ENCODE measurements at places on chromosomes 1 and 21.

- DNase-seq = no peak
Observed at GRCh38 chr1:169879034-169879840, 14.5 kb downstream of the SCYL3 start.

DNA sequence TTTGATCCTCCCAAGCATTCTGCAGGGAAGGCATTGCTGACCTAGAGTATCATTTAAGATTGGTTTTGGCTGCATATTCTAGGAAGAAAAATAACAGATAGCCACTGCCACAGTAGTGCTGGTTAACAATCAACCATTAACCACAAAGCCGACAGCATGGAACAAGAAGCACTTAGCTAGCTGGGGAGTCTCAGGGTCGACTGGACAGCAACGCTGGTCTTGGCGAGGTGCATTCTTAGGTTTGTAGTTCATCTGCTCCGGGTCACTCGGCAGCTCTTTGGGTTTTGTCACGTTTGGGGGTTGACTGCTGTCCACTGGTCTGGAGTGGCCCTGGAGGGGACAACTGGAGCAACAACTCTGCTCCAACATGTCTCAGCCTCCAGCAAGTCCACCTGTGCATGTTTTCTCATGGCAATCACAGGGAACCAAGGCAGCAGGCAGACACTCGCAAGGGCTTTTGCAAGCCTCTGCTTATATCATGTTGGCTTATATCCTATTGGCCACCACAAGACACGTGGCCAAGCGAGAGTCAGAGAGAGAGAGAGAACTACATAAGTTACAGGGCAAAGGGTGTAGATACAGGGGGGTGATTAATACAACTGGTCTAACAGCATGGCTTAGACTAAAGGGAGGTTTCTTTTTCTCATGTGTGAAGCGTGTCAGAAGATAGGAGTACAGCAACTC, 99.5 kb downstream of the LACTBL1 start:
- no peak for DNase-seq

DNA sequence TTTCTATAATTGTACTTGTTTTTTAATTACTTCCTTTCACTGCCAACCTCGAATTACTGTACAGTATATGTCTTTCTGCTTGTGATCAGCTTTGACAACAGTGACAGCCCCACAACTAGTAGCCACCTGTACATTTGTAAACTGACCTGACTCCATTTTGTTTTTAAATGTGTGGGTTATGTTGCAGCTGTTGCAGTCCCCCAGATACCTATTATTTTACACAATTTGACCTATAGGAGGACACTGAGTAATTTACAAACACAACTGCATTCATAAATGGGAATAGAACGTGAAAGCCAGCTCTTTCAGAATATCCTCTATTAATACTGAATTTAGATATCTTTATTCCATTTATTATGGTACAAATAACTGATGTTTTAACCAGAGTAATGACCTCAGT, 2.5 kb upstream of the VAMP3 start:
- DNase-seq = no peak

GRCh38 chr1:53495633-53496345, 36.6 kb downstream of the DMRTB1 start:
- no peak for DNase-seq

DNA sequence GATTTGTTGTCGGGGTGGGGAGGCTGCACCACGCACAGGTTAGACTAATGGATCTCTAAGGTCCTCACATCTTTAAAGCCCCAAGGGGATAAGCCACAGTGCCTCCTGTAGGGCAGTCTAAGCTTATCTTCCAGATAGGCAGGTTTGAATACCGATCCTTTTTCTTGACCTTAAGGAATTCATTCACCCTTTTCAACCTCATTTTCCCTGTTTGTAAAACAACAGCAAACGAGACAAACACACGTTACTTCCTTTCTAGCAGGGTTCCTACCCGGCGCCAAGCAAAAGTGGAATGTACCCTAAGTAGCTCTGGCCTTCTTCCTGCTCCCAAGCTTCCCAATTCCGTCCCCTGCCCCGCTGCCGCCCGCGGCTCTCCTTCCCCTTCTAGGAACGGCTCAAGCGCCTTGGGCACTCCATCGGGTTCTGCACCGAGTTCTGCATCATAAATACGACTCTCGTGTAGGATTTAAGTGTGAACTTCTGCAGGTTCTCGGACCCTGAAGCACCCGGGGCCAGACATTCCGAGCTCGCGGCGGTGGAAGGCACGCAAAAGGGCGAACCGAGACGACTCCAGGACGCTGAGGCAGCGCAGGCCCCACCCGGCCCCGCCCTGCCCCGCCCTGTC, 548 bp upstream of the CDC20 start:
- no peak for DNase-seq

DNA sequence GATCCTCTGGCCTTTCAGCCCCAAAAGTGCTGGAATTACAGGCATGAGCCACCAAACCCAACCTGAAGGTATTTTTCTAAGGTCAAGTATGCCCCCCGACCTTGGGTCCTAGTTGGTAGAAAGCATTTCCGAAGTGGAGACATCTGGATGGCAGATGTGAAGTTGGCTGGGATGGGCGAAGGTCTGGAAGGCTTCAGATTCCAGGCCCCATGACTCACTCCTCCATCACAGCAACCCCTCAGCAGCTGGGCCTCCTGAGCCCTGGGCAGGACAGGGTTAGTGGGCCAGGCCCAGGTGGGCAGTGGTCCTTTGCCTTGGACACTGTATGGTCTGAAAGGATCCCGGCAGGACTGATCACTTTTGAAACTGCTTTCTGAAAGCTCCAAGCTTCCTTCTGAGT, 23.3 kb downstream of the NAV1 start:
- no peak for DNase-seq

DNA sequence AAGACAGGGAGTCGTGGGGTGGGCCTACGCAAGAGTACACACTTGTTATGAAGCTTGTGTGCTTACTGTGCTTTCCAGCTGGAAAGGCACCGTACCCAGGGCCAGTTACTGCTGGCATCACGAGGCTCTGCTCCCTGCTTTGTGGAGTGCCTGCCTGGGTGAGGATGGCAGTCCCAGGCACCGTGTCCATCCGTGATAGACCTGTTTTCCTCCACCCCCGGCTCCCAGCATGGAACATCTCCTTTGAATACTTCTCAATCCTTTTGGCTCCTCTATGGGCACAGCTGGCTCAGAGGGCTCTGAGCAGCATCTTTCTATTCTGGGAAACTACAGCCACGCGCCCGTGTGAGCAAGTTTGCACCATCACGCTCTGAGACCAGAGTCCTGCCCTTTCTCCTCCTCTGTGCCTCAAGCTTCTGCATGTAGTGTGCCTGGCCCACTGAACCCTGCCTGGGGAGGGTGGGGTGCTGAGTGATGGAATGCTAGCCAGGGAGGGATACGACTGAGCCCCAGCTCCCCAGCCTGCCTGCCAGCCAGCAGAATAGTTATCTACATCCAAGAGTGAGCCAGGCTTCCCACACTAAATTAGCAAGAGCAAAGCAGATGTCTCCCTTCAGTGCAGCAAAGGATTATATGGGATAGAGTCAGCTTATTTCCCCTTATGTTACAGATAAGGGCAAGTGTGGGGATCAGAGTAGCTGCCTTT, 7.1 kb upstream of the TNR start:
- no peak for DNase-seq

DNA sequence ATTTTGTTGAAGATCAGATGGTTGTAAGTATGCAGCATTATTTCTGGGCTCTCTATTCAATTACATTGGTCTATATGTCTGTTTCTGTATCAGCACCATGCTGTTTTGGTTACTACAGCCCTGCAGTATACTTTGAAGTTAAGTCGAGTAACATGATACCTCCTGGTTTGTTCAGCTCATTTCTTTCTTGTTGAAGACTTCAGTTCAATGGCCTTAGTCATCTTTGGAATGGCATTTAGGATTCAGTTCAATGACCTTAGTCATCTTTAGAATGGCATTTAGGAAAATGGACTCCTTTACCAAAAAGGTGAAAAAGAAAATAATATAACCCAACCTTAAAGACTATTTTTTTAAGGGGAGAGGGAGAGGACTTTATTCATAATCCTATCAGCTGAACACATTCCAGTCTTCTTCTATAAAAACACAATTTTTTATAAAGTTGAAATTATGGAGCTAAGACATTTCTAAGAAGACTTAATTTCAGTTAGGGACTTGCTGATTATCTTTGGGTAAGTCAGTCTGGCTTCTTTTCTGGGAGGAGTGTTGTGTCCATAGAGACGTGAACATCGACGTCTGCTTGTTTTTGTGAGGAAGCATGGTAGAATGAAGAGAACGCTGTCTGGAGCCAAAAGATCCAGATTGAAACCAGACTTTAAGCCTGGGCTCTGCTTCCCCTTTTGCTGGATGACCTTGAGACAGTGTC, 48.3 kb downstream of the DDR2 start:
- no peak for DNase-seq

- no peak for DNase-seq
Observed at GRCh38 chr1:29256979-29257804, 20.9 kb downstream of the PTPRU start.

DNA sequence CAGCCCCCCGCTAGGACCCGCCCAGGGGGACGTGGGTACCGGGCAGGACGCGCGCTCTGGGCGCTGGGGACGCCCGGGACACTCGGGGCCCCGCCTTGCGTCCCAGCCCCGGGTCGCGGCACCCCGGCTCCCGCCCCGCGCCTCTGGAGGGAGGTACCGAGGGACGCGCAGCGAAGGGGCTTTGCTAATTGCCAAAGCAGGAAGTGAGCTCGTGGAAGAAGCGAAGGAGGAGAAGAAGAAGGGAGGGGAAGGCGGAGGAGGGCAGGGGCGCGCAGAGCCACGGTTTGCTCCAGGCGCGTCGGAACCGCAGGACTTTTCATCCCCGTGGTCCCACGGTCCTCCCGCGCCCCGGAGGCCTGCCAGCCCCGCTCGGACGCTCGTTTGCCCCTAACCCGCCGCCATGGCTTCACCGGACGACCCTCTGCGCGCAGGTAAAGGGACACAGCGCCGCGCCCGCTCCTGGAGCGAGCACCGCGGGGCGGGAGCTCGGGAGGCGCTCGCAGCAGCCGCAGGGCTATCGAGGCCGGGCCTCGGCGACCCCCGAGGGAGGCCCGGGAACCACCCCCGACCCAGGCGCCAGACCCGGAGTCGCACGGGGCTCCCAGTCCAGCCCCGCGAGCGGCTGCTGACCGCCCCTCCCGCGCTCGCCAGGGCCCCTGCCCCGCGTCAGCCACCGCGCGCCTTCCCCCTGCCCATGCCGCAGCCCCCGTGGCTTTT, 1.3 kb downstream of the EDARADD start:
- DNase-seq = peak; percentile 46

DNA sequence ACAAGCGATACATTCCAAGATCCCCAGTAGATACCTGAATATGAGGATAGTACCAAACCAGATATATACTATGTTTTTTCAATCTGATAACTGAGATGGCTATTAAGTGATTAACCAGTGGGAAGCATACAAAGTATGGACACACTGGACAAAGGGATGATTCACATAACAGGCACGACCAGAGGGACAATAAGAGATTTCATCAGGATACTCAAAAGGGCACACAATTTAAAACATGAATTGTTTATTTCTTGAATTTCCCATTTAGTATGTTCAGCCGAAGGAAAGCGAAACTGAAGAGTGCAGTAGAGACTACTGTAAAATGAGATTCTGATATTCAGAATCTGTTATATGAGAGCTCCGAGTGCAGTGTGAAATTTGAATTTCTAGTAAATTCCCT, 10.6 kb downstream of the ZZZ3 start:
- no peak for DNase-seq

DNA sequence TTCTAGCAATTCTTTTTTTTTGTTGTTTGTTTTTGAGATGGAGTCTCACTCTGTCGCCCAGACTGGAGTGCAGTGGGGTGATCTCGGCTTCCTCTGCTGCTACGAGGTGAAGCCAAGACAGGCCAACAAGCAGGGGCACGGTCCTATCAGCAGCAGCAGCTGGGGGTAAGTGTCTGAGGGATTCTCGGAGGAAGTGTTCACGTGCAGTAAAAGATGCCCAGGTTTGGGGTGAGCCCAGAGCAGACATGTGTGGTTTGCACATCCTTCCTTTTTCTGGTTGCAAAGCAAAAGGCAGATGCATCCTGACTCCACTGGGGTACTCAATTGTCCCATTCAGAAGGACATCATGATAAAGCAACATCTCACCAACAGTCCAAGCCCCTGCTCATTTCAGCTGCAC, 27.7 kb downstream of the PIGP start:
- peak; percentile 30 for DNase-seq

DNA sequence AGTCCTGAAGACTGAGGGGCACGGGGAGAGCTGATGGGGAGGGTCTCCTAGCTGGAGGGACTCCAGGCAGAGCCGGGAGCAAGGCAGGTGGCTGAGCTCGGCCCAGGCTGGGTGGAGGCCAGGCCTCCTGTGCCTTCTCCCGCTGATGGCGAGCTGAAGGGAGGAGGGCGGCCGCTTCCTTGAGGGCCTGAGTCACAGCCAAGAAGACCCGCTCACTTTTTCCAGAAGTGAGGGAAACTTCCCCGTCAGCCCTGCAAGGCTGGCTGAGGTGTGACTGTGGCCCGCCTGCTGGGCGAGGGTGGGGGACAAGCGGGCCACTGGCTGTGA, 1.7 kb upstream of the VWA1 start:
- DNase-seq = no peak

- no peak for DNase-seq
Observed at GRCh38 chr1:76474922-76475321, 392.4 kb upstream of the ST6GALNAC5 start.

GRCh38 chr1:38284953-38285352, 238.4 kb upstream of the POU3F1 start:
- DNase-seq = no peak

GRCh38 chr1:232704694-232705680, 75.1 kb upstream of the SIPA1L2 start:
- DNase-seq = no peak

- DNase-seq = no peak
Observed at GRCh38 chr1:54291276-54292001, 91.5 kb downstream of the MRPL37 start.

- no peak for DNase-seq
Observed at GRCh38 chr1:23763041-23763577, 15.1 kb upstream of the PITHD1 start.

DNA sequence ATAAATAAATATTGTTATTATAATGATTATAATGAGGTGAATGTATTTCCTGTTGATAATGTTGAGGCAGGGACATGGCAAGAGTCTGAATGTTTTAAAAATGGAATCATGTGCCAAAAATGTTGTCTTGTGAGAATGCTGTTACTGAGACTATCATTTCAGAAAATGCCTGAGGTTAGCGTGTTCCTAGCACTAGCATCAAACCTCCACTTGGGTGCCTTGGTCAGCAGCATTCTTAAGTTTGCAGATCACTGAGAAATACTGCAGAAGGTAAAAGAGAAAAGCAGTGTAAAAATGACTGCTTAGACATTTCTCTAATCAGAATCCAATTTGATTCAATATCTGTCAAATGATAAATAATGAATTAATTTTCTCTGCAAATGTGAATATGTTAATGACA, 50.8 kb downstream of the OLFM3 start:
- no peak for DNase-seq

- DNase-seq = no peak
Observed at GRCh38 chr1:160801836-160802580, 6.0 kb downstream of the LY9 start.
